ENCODE measurements at places on chromosomes 12 and 14.

DNA sequence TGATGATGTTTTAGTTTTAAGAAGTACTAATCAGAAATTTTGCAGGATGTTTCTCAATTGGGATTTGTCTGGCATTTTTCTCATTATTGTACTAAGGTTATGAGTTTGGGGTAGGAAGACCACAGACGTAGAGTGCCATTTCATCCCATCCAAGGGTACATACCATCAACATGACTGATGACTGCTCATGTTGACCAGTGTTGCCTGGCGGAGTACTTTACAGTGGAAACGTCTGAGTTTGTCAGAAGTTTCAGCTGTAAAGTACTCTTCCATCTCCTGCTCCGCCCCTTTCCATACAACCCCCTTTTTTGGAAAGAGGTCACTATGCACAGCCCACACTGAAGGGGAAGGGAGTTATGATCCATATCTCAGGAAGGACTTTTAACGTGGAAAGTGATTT lies 74.2 kb downstream of the RCOR1 start:
- H3K27me3 ChIP-seq = no peaks in the 10 kb centered on the region
- no peak overlapping the region for H3K27ac ChIP-seq
- DNase-seq = no peak
- no peaks in the 10 kb centered on the region for H3K36me3 ChIP-seq
- no peak overlapping the region for H3K4me3 ChIP-seq
- H3K4me1 ChIP-seq = no peaks in the 10 kb centered on the region

DNA sequence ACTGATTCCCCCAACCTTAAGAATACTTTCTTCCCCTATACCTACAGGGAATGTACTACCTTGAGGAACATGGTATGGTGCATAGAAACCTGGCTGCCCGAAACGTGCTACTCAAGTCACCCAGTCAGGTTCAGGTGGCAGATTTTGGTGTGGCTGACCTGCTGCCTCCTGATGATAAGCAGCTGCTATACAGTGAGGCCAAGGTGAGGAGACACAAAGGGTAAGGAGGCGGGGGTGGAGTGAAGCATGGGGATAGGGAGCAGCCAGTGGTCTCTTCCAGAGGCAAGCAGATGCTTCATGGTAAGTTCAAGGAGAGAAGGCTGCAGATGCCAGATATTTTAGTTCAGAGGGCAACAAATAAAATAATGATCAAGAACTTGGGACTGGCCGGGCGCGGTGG lies 6.6 kb upstream of the PA2G4 start:
- H3K27ac ChIP-seq = no peak overlapping the region
- DNase-seq = no peak
- H3K36me3 ChIP-seq = no peaks in the 10 kb centered on the region
- no peaks in the 10 kb centered on the region for H3K4me1 ChIP-seq
- no peak overlapping the region for H3K4me3 ChIP-seq

- no peaks in the 10 kb centered on the region for H3K36me3 ChIP-seq
- H3K27me3 ChIP-seq = no peaks in the 10 kb centered on the region
- no peaks in the 10 kb centered on the region for H3K4me1 ChIP-seq
- no peak overlapping the region for H3K4me3 ChIP-seq
These were observed 268.2 kb upstream of the ATP2B1 start for GRCh38 chr12:89976866-89977265.

DNA sequence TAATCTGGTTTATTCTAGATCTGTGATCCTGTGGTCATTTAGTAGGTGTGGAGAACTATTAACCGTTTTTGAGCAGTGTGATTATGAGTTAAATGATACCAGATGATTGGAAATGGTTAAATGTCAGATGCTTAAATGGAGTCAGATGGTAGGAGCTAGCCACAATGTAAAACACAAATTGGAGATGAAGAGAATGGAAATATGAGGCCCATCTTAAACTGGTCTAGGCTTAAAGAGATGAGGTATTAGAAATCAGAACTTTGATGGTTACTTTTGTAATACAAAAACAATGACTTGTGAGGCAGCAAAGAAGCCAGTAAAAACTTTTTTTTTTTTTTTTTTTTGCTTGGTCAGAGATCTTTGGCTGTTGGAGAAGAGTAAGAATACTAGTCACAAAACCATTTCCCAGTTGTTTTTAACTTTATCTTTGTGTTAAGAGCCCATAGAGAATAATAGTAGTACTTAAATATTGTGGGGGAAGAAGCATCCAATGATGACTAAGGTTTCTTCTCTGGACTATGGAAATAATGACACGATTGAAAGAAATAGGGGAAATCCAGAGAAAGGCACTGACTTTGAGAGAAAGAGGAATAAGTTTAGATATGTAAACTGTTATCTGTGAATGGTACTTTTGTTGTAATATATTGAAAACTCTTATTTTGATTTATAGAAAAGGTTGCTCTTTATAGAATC lies 95.9 kb downstream of the WNK1 start:
- H3K4me1 ChIP-seq = peaks cover 30% of the 10 kb centered on the region
- H3K4me3 ChIP-seq = no peak overlapping the region
- no peaks in the 10 kb centered on the region for H3K36me3 ChIP-seq
- DNase-seq = no peak
- no peaks in the 10 kb centered on the region for H3K27me3 ChIP-seq
- H3K27ac ChIP-seq = no peak overlapping the region

DNA sequence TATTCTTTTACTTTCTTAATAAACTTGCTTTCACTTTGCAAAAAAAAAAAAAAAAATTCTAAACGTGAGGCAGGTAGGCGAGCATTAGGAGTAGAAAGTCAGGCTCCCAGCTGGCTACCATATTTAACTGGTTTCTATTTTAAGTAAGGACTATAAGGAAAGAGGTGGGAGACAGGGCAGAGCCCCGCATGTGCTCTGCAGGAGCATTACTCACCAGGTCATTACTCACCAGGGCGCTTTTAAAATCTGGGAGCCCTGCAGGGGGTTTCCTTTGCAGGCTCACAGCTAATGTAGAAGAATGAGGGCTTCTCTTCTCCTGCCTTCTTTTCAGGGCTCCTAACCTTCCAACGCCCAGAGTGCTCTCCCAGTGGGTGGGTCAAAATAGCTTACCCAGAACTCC lies 14.0 kb upstream of the DPF3 start:
- peaks cover 14% of the 10 kb centered on the region for H3K27me3 ChIP-seq
- H3K36me3 ChIP-seq = no peaks in the 10 kb centered on the region
- no peak overlapping the region for H3K4me3 ChIP-seq
- H3K27ac ChIP-seq = no peak overlapping the region

- no peaks in the 10 kb centered on the region for H3K27me3 ChIP-seq
- H3K36me3 ChIP-seq = no peaks in the 10 kb centered on the region
- H3K27ac ChIP-seq = no peak overlapping the region
These were observed 145.1 kb downstream of the GRIP1 start for GRCh38 chr12:66533767-66534166.

- no peaks in the 10 kb centered on the region for H3K4me1 ChIP-seq
- peaks cover 22% of the 10 kb centered on the region for H3K27me3 ChIP-seq
- no peak overlapping the region for H3K27ac ChIP-seq
- no peak for DNase-seq
- no peak overlapping the region for H3K4me3 ChIP-seq
These were observed 23.6 kb upstream of the FAM181A start for GRCh38 chr14:93903342-93904184.

GRCh38 chr12:6226679-6227051 lies 26.5 kb downstream of the CD9 start:
- no peak overlapping the region for H3K4me3 ChIP-seq
- no peaks in the 10 kb centered on the region for H3K27me3 ChIP-seq
- peak; percentile 78 for DNase-seq
- H3K27ac ChIP-seq = peak overlapping the region; percentile 89
